Natural killer cell (primary cell): ENCODE measurements at places on chromosomes 16 and 17.
A peak's percentile ranks its signal among the peaks of the same experiment; 100 is the strongest.

GRCh38 chr17:66167189-66167815 is 24.6 kb downstream of the CEP112 start:
- DNase-seq, result no peak

DNA sequence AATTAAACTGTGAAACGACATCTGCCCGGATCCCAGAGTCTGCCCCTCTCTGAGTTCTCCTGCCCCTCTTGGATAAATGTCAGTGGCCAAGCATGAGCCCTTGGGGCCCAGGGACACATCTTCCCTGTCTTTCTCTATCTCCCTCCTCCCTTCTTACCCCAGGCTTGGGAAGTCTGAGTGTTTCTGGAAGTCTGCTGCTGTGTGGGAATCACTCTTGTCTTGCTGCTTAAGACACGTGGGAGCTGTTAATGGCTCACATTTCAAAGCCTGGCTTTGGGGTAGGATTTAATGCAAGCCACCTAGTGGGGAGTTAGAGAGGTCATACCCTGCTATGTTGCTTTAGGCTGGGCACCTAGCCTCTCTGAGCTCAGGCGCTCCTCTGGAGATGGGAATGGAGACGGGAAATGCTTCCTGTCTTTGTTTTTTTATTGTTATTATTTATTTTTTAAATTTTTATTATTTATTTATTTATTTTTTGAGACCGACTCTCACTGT is 218.5 kb upstream of the CIBAR2 start:
- peak; percentile 69 for DNase-seq

GRCh38 chr17:33113991-33114370 is 122.3 kb downstream of the SPACA3 start:
- DNase-seq, result no peak

- no peak for DNase-seq
These were observed 330.1 kb downstream of the CNTNAP4 start for GRCh38 chr16:76607317-76607716.

DNA sequence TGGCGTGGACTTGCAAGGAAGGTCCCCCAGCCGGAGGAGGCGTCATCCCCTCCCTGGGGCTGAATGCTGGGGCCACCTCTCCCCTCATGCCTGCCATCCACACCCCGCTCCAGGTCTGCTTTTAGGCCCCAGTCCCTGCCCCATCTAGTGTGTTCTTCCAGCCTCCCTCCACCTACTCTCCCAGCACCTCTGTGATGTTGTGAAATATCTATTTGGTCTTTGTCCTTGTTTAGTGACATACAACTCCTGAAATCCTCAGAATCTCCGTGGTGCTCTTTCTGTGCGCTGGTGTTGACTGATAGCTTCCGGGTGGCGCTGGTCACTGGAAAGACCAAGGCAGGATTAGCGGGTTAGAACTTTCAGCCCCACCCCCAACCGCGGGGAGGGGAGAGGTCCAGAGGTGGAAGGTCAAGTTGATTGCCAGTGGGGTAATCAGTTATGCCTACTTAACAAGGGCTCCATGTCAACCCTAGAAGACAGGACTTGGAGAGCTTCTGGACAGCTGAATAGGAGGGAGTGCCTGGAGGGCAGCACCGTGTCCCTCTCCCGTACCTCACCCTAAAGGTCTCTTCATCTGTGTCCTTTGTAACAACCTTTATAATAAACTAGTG is 10.1 kb downstream of the TBC1D24 start:
- no peak for DNase-seq

DNA sequence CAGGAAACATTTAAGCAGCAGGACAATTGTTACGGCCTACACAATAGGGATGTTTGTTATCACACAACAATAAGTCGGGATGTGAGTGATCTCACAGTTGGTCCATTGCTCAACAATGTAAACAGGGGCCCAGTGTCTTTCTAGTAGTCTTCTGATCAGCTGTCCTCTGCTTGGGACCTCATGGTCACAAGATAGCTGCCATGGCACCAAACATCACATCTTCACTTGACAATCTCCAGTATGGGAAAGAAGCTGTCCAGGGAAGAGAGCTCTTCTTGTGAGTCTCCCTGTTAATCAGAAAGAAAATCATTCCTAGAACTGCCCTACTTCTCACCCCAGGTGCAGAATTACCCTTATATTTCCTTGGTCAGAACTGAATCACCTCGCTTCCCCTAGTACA is 6.3 kb upstream of the GPRC5B start:
- no peak for DNase-seq

DNA sequence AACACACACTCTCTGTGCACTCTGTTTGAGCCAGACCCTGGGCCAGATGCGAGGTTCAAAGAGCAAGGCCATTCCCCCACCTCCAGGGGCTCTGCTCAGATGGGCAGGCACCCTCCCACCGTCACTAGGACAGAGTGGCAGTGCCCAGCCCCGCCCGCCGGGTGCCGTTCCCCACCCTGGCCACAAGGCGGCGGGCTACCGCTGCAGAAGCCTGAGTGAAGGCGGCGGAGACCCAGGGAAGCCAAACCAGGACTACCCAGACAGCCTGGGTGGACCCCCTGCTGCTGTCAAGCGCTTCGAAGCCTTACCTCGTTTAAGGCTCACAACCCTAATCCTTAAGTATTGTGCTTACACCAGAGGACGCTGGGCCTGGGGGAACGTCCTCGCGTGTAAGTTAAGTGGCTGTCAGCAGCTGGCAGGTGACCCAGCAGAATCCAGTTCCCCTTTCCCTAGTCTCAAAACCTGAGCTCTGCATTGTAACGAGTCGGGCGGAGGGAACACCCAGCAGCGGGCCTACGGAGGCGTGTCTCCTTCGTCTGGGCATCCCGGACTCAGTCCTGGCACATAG is 4.5 kb downstream of the ARHGAP27 start:
- peak; percentile 85 for DNase-seq

DNA sequence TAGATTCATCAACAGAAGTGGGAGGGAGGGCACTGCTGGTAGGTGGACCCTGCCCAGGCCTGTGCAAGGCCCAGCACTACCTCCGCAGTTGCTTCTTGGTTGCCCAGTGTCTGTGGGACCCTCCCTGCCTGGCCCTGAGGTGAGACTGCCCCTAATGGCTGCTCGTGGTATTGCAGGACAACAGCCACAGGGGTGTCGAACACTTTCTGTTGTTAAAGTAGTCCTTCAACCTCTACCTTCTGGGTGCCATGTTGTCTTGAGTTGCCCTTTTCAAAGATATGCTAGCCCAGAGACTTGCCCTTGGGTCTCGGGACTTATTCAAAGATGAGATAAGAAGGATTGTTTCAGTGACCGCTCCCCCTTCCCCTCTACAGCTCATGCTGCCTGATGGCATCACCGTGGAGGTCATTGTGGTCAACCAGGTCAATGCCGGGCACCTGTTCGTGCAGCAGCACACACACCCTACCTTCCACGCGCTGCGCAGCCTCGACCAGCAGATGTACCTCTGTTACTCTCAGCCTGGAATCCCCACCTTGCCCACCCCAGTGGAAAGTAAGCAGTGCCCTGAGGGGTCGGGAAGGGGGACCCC is 29.1 kb downstream of the AKAP1 start:
- DNase-seq, result peak; percentile 52

GRCh38 chr17:77428020-77428748 is 287.4 kb downstream of the SEC14L1 start:
- no peak for DNase-seq

DNA sequence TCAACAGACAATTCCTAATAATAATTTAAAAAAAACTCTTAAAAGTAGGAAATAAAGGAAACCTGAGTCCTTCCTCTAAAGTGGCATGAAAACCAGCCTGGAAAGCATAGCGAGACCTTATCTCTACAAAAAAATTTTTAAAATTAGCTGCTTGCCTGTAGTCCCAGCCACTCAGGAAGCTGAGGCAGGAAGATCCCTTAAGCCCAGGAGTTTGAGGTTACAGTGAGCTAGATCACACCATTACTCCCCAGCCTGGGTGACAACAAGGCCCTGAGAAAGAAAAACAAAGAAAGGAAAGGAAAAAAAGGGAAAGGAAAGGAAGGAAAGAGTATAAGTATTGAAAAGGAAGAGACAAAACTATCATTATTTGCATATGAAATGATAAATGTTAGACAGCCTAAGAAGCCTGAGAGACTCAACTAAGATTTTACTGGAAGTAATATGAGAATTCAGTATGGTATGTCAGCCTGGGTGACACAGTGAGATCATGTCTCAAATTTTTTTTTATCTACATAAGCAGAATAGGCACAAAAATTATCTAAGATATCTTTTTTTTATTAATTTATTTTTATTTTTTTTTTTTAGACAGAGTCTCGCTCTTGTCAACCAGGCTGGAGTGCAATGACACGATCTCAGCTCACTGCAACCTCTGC is 113.0 kb downstream of the GOSR1 start:
- DNase-seq, result no peak

DNA sequence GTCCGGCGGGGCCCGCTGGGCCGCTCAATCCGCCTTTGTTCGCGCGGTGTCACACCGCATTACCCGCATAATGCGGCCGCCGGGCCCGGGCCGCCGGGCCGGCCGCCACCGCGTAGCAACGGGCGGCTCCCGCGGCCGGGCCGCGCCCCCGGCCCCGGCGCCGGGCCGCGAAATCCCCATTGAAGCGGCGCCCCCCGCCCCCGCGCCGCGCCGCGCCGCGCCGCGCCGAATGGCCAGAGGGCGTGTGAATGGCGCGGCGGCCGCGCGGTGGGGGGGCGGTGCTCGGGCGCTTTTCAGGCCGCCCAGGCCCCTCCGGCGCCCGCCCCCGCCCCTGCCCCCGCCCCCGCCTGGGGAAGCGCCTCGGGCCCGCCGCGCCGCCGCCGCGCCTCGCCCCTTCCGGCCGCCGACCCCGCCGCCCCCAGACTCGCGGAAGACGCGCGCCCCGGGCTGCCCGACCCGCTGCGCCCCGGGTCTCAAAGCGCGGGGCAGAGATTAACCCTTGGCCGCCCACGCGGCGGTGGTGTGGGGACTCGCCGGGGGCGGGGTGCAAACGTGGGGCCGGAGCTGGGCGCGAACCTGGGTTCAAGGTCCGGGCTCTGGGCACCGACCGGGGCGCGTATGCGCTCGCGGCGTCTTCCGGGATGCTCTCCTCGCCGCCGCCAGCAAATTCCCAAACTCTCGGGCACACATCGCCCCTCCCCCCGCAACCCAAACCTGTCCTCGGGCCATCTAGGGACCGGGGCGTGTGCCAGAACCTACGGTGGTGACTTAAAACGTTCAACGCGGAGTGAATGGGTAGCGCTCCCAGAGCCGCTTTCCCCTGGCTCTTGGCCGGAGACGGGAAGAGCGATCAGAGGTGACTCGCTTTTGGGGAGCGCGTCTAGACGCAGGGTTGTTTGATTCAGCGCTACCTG is 46.7 kb downstream of the WNT3 start:
- DNase-seq, result no peak

DNA sequence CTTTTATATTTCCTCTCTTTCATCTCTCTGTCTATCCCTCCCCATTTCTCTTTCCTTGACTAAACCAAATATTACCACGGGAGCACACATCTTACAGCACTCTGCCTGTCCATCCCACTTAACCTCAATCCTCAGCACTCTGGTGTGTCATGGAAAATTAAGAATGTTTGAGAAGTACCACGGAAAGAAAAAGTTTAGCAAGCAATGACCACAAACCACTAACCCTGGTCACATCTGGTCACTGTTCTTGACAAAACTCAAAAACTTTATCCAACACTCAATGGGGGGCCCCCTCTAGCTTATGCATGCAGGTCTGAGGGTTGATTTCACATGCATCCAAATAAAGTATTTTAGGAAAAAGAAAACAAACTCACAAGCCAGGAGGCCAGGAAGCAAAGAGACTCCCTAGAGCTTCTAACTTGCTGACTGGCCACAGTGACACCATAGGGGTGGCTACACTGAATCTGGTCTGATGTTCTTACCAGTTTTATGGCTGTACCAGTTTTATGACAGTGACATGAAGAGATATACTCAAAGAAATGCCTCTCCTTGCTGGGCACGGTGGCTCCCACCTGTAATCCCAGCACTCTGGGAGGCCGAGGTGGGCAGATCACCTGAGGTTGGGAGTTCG is 229.2 kb downstream of the STX8 start:
- no peak for DNase-seq

DNA sequence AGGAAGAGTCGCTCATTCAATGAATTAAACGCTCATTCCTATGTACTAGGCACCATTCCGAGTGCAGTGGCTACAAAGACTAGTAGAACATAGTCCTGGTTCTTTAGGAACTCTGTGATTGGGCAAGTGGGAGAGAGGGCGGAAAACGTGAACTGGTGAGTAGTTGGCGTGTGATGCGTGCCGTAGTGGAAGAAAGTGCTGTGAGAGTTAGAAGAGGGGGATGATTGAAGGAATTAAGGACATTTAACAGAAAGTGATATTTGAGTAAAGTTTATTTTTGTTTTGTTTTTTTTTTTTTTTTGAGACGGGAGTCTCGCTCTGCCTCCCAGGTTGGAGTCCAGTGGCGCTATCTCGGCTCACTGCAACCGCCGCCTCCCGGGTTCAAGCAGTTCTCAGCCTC is 7.9 kb upstream of the SLFN14 start:
- no peak for DNase-seq

DNA sequence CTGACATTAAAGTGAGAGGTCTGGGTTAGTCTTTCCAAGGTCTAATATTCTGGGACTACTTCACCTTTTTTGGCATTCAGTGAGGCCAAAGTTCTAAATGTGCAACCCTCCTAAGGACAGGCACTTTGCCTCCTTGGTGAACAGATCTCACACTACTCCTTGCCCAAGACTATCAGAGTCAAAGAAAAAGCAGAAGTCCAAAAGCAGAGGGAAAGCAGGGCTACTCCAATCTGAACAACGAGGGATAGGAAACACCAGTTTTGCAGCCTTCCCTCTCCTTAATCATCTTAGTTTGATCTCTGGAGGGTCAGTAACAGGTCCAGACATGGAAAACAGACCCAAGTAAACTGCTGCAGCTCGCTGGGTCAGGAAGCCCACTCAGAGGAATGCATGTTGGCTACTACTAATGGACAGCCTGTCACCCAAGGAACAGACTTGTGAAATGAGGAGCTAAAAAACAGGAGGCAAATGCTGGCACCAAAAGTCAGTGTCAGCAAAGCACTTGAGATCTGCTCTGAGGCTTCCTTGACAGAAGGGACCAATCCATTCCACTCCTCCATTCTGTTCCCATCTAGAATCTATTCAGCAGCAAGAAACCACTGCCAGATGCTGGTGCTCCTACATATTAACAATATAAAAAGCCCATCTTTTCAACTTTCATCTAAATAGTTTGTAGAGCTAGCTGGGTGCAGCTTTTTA is 29.9 kb downstream of the DCUN1D3 start:
- no peak for DNase-seq

GRCh38 chr17:51289696-51290111 is 29.4 kb downstream of the UTP18 start:
- DNase-seq, result no peak
